ENCODE measurements at places on chromosomes 2 and 18. TPM values are rescaled to one million over a fixed set of nuclear protein-coding genes. Genes with fewer than 3 reads are reported as not detected.

- ATAC-seq = no peak
Measured at GRCh38 chr18:34222307-34223163, 2.2 kb downstream of the NOL4 start.

MEP1B gene
- not detected for total RNA-seq

RTP5 gene
- total RNA-seq = not detected

KYNU gene
- total RNA-seq = 5.7 TPM
